ENCODE measurements at places on chromosomes 4 and X.

GRCh38 chrX:147920161-147920666 is 8.5 kb downstream of the FMR1 start:
- DNase-seq = no peak

GRCh38 chrX:71081330-71082123 is 13.4 kb upstream of the SNX12 start:
- no peak for DNase-seq

GRCh38 chrX:150050387-150050786 is 112.1 kb upstream of the EOLA2 start:
- DNase-seq = no peak

DNA sequence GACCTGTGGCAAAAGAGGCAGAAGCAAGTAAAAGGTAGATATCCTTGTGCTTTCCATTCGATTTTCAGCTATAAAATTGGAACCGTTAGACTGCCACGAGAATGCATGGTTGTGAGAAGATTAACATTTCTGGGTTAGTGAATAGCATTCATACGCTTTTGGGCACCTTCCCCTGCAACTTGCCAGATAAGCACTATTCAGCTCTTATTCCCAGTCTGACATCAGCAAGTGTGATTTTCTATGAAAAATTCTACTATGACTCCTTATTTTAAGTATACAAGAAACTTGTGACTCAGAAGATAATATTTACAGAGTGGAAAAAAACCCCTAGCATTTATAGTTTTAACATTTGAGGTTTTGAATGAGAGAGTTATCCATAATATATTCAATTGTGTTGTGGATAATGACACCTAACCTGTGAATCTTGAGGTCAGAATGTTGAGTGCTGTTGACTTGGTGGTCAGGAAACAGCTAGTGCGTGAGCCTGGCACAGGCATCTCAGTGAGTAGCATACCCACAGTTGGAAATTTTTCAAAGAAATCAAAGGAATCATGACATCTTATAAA is 3.9 kb downstream of the FGB start:
- DNase-seq = no peak

- no peak for DNase-seq
Observed at GRCh38 chr4:171588051-171588545, 225.1 kb upstream of the GALNTL6 start.

- DNase-seq = no peak
Observed at GRCh38 chr4:145921231-145921630, 17.4 kb downstream of the ZNF827 start.

- DNase-seq = no peak
Observed at GRCh38 chr4:89334311-89334710, 26.7 kb upstream of the GPRIN3 start.

DNA sequence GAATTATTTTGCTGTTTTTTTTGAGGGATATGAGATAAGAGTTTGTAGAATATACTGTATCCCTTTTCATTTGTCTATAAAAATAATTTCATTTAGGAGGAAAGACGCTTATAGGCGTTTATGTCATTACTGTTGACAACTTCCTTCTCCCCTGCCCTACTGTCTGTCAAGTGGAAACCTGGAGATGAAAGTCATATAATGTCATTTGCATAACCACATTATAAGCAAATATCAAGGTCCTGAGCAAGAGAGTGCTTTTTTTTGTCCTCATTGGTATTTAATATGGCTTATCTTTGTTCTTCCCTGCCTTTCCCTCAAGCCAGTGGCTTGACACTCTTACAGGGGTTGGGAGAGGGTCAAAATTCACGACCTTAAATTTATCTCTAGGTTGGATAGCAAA is 55.8 kb downstream of the LRP2BP start:
- no peak for DNase-seq

DNA sequence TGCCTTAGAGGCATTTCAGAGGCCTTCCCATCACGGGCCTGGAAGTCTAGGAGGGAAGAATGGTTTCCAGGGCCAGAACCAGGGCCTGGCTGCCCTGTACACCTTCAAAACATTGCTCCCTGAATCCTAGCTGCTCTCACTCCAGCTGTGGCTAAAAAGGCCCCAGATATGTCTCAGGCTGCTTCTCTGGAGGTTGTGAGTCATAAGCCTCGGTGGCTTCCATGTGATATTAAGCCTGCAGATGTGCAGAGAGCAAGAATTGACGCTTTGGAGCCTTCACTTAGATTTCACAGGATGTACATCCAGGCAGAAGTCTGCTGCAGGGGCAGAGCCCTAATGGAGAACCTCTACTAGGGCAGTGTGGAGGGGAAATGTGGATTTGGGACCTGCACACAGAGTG is 502.5 kb downstream of the GRXCR1 start:
- DNase-seq = no peak

DNA sequence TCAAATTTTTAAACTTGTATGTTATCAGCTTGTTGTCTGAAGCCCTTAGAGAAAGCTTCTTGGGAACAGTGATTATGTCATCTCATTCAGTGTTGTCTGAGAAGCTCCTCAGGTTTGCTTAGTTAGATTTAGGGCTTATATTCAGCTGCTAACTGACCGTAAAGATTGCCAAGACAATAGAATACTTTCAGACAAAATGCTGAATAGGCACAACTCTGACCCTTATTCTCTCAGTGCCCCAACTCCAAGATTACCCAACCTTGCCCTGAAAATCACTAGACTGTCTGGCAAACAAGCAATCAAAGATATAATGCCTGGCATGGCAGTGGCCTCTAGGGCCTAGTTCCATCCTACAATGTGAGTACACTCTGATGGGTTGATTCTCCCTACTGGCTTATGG is 950.5 kb upstream of the HS3ST1 start:
- no peak for DNase-seq

DNA sequence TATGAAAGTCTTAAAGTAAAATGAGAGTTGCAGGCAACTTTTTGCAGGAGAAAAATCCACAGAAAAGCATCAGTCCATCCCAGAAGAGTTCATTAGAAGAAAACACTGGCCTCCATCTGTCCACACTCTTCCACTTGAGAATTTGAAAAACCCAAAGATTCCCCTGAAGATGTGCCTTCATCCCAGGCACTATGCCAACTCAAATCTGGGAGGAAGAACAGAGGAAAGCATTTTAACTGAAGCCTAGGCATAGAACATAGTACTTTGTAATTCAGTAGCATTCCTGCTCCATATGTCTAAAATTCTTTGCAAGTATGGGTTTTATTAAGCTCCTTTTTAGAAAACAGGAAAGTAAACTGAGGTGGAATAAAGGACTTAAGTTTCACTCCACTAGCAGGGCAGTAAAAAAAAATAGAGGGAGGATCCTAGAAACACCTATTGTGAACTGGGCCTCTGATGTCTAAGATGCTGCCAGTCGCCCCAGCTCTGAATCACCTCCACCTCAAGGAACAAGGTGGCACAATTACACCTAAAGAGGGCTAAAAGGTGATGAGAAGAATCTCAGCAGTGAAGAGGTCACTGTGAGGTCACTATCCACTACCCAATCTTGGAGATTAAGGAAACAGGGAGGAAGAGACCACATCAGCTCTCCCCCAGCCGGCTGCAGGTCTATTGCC is 141.9 kb upstream of the FAM241A start:
- no peak for DNase-seq

- no peak for DNase-seq
Observed at GRCh38 chrX:101605146-101605545, 12.7 kb downstream of the ARMCX6 start.

DNA sequence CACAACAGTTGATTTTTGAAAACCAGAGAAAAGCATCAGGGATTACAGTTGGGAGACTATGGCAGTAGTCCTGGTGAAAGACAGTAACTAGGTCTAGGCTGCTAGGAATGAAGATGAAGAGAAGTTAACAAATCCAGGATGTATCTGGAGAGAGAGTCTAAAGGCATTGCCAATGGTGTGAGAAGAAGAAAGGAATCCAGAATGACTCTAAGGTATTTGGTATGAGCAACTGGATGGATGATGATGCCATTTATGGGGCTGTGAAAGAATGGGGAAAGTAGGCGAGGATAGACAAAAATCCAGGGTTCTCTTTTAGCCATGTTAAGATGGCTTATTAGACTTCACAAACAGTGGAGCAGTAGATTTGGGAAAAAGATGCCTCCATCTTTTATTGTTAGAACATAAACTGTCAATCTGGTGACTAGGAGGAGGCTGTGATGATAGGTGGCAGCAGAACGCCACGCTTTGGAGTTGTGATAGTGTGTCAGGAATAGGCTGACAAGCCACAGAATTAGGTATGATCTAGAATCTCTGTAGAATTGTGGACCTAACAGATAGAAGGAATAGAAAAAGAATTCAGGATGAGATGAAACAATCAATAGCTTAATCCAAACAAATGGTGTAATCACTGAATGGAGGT is 27.3 kb upstream of the JADE1 start:
- DNase-seq = peak; percentile 26

- DNase-seq = no peak
Observed at GRCh38 chr4:150115851-150116250, 37.6 kb downstream of the DCLK2 start.

DNA sequence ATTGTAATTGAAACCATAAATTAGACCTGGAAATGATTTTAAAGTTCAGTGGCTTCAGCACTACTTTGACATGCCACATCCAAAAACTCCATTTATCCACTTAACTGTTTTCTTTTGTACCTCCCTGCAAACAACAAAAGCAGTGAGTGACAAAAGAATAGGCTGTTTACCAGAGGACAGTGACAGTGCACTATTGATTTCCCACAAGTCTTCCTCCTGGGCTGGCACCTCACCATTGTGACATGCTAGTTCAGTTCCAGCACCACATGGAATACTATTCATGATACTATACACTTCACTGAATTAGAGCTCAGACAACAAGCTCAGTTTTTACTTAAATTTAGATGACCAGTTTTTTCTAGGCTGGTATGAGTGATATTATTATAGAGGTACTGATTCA is 29.3 kb downstream of the MOSPD2 start:
- DNase-seq = no peak

DNA sequence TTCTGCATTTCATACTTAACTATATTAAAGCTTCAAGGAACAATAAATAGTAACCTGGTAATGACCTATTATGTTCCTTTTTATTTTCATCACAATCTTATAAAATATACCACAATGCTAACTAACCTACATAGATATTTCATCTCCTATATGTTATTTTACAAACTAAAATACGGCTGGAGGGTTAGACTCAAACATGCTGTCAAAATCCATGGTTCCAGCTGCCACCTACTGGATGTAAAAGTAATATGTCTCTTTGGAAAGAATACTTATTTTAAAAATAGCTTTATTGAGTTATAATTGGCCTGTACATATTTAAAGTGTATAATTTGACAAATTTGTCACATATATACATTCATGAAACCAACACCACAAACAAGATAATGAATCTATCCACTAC is 15.0 kb downstream of the RGN start:
- DNase-seq = no peak

DNA sequence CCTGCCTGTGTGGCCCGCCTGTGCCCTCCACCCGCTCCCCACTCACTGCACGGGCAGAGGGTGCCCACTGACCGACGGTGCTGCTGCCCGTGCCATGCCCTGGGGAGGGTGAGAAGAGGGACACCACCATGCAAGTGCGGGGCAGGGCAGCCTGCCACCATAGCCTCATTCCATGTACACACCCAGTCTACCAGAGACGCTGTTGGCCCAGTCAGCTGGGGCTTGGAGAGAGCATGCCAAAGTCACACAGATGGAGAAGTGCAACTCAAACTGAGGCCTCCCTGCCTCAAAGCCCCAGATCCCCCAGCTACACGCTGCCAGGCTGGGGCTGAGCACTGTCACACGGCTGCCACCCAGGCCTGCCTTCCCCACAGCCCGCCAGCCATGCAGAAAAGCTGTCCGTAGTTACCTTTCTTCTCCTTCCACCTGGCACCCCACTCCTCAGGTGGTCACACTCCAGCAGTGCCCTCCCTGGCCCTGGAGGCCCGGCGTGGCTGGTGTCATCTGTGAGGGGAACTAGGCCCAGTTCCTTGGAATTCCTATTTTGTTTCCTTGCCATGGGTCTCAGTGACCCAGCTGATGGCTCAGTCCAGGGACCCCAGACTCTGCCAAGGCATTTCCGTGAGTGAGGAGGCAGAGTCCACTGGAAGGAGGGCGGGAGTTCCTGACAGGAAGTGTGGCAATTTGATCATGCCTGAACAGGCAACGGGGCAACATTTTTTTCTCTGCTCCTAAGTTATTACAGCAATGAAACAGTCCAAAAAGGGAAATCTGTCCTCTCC is at the start of gene SLC2A9:
TSS of gene SLC2A9 (minus strand) at position 627 of the 782 bp plus-strand sequence. CDS start at position 559, 68 bp downstream.
- no peak for DNase-seq

GRCh38 chr4:164215113-164215741 is 538.7 kb upstream of the SMIM31 start:
- no peak for DNase-seq

GRCh38 chr4:150679018-150679764 is 97.2 kb downstream of the MAB21L2 start:
- DNase-seq = no peak

DNA sequence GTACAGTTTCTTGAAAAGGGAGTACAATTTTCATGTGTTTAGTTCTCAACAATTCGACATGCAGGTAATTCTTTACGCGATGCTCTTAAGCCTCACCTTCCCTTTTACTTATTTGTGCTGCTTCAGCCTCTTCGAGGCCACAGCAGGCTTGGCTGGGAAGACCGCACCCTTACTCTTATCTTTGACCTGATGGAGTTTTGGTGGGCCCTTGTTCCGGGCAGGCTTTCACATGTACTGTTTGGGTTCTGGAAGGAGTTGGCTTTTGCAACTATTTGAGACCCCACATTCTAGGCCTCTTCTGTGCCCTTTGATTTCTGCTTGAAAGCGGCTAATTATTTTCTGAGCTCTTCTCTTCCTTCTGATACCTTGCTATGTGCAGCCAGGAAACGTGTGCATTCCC is 60.2 kb downstream of the FAM193A start:
- DNase-seq = no peak

DNA sequence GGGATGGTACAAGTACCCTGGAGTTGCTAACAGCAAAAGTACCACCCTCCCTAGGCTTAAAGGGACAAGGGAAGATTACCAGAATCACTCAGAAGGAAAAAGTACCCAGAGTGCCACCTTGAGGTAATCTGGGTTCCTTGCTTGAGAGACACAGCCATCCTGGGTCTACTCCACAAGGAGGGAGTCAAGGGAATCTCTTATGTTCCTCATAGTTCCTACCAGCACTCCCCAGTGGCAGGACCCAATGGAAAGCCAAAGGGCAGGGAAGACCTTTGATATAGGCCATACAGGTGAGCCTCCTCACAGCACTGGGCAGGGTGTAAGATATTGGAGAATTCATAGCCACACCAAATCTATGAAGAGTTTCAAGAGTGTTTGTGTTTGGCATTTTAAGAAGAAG is 5.7 kb downstream of the IL2 start:
- no peak for DNase-seq

- no peak for DNase-seq
Observed at GRCh38 chrX:41449615-41450014, 2.5 kb downstream of the NYX start.

- DNase-seq = no peak
Observed at GRCh38 chrX:73913580-73913979, 350.6 kb downstream of the CHIC1 start.

- DNase-seq = no peak
Observed at GRCh38 chr4:27515140-27515539, 654.5 kb downstream of the STIM2 start.
